ENCODE measurements at places on chromosomes 5 and 9.

- no peak for DNase-seq
Measured at GRCh38 chr5:90571147-90571773, 12.7 kb downstream of the ADGRV1 start.

GRCh38 chr5:154858972-154859871 lies 795 bp downstream of the CNOT8 start:
- no peak for DNase-seq

- DNase-seq: no peak
Measured at GRCh38 chr5:119336845-119337580, 18.8 kb upstream of the TNFAIP8 start.

DNA sequence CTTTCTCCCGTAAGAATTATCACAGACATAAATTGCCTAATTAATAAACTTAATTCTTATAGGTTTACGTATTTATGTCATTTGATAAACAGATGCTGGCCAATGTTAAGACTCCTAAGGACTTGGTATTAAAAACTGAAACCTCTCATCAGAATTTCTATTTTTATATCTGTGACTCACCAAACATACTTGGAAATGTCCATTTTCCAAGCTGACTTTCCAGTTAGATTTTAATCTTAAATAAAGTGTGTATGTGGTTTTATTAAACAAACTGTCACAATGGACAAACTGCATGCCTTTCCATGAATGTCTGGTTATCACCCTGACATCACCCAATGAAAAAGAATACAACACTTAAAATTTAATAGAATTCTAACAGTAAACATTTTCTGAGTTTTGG lies 12.6 kb upstream of the COL23A1 start:
- no peak for DNase-seq

DNA sequence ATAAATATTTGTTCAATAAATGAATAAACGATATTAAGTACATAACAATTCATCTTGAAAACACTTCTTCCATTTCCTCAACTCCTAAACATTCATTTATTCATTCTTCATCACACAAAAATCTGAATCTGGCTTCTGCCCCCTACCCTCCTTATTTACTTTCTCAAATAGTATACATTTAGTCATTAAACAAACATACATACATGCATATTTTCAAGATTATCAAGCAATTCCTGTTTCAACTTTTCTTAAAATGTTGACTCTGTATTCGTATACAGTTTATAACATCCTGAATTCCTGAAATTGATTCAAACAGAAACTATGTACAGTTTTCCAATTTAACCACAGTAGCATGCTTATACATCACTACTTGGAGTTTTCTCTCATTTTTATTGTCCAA lies 129.0 kb downstream of the MUSK start:
- no peak for DNase-seq

All from stimulated activated CD8-positive, alpha-beta memory T cell treated with anti-CD3 and anti-CD28 coated beads, Interleukin-4, amount 100 ng/mL, for 1 hour (primary cell).